ENCODE measurements at places on chromosomes 6 and 20. TPM values are rescaled to one million over a fixed set of nuclear protein-coding genes. Genes with fewer than 3 reads are reported as not detected.

BPIFA1 gene
- not detected for total RNA-seq

ALDH8A1 gene
- total RNA-seq: 0.28 TPM

DNA sequence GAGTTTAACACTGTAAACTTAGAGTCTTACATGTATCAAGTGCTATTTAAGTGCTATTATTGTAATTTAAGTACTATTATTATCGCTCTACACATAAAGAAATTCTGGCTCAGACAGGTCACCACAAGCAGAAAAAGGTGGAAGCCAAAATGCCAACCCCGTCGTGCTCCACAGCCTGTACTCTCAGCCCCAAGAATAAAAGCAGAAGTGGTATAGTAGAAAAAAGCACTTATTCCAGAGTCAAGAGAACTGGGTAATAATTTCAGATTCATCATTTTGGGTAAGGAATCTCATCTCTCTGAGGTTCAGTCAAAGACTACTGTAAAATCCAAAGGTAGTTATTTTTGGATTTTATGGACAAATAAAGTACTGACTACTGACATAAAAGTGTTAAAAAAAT, 943 bp downstream of the ZUP1 start:
- DNase-seq: no peak

DNA sequence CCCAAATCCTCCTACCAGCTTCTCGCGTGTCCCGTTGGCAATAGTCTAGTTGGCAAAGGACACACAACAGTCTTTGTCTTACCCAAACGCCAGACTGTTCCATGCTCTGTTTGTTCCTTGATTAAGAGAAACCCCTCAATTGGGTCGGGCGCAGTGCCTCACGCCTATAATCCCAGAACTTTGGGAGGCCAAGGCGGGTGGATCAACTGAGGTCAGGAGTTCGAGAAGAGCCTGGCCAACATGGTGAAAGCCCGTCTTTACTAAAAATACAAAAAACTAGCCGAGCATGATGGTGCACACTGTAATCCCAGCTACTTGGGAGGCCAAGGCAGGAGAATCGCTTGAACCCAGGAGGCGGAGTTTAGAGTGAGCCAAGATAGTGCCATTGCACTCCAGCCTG, 153.7 kb downstream of the GRM4 start:
- DNase-seq: no peak

- DNase-seq: no peak
Measured at GRCh38 chr6:56518995-56519767, 123.5 kb downstream of the DST start.

DNA sequence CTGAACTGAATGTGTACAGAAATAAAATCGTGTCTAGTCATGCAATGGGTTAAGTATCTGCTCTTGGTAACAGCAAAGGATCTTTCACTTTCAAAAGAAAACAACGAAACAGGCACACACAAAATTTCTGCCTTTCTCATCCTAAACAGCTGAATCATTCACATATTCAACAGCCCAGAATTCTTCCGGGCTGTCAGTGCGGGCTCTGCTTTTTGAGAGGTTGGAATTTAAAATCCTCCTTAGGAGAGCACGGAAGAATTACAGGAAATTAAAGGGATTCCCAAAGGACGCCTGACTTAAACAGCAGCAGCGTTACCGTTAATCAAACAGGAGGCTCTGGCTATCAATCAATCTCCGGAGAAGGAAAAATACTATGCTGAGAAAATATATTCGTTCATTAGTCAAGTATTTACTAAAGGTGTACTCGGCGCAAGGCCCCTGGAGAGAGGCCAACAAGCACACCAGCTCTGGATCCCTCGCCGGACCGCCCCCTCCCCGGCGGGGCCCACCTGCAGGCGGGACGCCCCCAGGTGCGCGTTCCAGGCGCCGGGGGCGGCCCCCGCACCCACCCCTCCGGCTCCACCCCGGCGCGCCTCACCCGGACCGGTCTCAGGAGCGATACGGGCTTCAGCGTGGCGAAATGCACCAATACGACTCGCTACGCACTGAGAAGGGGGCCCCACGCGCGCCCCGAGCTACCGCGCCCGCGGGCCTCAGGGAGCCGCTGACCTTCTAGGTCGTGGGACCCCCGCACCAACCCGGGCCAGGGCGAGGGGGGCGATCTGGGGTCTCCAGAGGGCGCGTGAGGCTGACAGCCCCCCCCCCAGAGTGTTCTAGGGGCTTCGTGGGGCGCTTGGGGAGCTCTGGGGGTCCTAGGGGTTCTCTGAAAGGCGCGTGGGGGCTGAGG, 1.0 kb downstream of the NAPB start:
- peak; percentile 70 for DNase-seq

DNA sequence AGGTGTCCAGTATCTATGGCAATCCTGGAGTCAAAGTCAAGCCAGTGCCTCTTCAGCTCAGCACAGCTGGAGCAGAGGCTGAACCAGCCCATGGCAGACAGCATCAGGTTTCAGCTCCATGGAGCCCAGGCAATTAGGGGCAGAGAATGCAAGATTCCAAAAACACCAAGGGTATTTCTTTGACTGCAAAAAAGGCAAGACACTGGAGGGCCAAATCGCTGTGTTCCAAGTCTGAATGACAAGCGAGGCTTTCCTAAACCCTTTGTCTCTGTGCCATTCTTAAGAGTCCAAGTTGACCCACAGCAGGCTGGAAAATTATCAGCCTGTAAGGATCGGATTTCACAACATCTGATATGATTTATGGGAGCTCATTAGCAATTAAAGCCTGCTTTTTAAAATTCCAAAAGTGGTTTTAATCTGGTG, 49.7 kb upstream of the TGM3 start:
- DNase-seq: no peak

DNA sequence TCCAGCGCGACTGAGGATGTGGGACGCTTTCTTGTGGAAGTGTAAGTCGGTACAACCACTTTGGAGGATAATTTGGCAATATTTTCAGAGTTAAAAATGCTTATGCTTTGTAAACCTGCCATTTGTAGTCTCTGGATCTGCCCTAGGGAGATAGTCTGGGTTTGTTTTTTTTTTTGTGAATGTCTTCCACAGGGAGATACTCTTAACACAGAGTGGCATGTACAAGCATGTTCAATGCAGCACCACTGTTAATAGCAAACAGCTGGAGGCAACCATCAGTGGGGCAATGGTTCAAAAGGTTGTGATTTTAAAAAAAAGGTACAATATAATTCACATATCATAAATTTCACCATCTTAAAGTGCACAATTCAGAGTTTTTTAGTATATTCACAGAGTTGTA, 22.4 kb downstream of the SLC9A8 start:
- DNase-seq: peak; percentile 63

DNA sequence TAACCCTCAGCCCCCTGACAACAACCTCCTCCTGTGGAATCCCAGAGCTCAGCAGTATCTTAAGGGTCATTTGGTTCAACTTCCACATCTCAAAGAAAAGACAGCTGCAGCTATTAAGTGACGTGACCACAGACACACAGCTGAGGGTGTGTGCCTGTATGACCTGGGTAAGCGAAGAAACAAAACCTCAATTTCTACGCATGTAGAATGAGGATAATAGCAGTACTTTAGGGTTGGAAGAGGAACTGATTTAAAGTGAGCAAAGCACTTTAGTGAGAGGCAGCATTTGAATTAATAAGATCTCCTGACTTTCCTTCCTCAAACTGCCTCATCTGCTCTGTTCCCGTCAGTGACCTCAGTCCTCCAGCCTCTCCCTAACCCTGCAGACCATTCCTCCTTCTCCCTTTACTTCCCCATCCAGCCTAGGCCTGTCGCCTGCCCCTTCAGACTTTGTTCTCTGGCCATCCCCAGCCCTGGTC, 6.8 kb upstream of the ARMC2 start:
- no peak for DNase-seq

Measured in mammary epithelial cell (primary cell).